ENCODE measurements at places on chromosomes 3 and 15.

GRCh38 chr3:130490241-130490640 lies 26.7 kb upstream of the COL6A6 start:
- DNase-seq = no peak

- no peak for DNase-seq
Measured at GRCh38 chr15:38216763-38217162, 35.9 kb upstream of the SPRED1 start.

GRCh38 chr15:100966997-100967396 lies 47.8 kb downstream of the LRRK1 start:
- no peak for DNase-seq

DNA sequence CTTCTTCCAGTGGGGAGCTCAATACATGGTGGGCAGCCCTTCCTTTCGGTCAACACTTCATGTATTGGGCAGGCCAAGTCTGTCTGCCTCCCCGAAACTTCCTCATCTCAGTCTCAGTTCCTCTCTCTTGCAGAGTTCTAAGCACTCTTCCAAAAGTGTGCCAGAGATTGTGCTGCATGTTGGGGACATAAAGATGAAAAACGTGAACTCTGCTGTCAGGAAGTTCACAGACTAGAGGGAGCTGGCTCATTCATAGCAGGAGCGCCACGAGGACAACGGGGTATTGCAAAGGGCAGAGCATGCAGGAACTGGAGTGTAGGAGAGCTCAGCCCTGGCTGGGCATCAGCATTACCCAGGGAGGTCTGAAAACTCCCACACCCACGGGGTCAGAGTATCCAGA lies 15.3 kb upstream of the EPHB3 start:
- no peak for DNase-seq
